ENCODE measurements at places on chromosomes 1 and 21.

- no peak for DNase-seq
Measured at GRCh38 chr21:46562964-46563607, 41.8 kb downstream of the S100B start.

- DNase-seq = no peak
Measured at GRCh38 chr1:153803470-153804056, 28.4 kb downstream of the SLC27A3 start.

DNA sequence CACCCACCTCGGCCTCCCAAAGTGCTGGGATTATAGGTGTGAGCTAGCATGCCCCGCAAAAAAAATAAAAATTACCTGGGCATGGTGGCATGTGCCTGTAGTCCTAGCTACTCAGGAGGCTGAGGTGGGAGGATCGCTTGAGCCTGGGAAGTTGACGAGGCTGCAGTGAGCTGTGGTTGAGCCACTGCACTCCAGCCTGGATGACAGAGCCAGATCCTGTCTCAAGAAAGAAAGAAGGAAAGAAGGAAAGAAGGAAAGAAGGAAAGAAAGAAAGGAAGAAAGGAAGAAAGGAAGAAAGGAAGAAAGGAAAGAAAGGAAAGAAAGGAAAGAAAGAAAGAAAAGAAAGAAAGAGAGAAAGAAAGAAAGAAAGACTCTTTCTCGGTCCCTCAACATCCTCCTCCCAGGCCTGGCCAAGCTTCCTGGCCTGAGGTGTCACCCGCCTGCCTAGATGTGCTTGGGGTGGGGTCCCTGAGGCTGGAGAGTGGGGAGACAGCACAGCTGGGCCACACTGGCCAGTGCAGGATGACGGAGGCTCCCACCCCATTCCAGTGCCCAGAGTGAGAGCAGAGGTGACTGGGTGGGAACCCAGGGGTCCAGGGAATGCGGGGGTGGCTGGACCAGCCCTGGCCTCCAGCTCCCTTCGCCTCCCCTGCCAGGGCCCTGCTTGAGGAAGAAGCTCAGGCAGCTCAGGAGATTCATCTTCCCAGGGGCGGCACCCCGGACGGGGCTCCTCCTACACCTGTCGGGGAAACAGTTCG lies 10.2 kb upstream of the GNB1 start:
- no peak for DNase-seq

GRCh38 chr1:175376194-175376593 lies 183.6 kb upstream of the KIAA0040 start:
- no peak for DNase-seq

DNA sequence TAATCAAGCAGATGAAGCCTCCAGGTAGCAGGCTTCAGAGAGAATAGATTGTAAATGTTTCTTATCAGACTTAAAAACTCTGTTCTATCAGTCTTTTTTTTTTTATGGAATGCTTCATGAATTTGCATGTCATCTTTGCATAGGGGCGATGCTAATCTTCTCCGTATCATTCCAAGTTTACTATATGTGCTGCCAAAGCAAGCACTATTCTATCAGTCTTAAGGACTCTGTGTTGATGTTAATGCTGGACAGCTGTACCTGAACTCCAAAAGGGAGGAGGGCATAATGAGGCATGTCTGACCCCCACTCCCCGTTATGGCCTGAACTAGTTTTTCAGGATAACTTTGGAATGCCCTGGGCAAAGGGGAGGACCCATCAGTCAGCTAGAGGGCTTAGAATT lies 66.8 kb upstream of the PRRC2C start:
- no peak for DNase-seq

DNA sequence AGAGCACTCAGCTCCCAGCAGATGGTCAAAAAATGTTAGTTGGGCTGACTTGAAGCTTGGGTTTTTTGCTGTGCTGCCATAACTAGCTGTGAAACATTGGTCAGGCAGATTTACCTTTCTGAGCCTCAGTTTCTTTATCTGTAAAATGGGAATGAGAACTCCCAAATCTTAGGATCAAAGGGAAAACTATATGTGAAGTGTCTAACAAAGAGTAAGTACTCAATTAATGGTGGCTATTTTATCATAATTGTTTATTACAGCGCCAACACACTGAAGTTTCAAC lies 164.2 kb upstream of the POU3F1 start:
- DNase-seq = no peak

GRCh38 chr1:106523497-106523896 lies 533.0 kb upstream of the PRMT6 start:
- DNase-seq = no peak

- no peak for DNase-seq
Measured at GRCh38 chr1:178529364-178530036, 16.6 kb downstream of the TEX35 start.

- no peak for DNase-seq
Measured at GRCh38 chr1:248697907-248698306, 4.7 kb downstream of the OR14I1 start.

- DNase-seq = no peak
Measured at GRCh38 chr1:3899754-3900149, 320 bp downstream of the C1orf174 start.

DNA sequence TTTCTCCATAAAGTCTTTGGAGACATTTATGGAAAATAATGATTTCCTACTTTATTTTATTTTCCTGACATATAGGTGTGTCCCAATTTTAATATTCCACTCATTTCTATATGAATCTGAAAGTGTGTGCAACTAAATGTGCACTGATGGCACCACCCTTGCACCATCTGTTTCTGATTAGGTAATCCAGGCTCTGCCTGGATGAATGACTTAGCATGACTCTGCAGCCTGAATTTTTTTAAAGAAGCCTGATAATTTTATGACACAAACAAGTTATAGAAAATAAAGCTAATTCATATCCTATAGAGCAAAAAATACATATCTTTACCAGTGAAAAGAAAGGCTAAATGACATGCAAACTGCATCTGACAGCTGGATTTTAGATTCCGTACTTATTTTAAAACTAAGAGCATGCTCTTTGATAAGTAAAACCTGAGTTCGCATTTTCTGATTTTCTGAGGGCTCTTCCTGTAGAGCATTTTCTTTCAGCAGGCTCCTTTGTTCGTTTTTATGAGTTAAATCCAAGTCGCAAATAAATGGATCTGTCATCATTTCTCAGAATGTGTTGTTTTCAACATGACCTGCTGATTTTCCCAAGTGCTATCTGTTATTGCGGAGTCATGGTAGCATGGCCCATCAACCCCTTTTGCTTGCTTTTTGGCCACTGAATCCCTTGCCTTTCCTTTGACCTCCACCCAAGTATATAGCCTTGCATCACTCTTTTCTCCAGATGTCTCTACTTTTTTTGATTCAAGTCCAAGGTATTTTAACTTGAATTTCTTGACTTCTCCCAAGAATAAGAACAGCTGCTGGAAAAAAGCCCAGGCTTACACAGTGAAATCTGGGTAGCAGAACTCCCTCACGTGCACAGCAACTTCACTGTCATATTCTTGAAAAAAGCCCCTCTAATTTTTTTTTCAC lies 52.8 kb upstream of the LYPLAL1 start:
- no peak for DNase-seq

DNA sequence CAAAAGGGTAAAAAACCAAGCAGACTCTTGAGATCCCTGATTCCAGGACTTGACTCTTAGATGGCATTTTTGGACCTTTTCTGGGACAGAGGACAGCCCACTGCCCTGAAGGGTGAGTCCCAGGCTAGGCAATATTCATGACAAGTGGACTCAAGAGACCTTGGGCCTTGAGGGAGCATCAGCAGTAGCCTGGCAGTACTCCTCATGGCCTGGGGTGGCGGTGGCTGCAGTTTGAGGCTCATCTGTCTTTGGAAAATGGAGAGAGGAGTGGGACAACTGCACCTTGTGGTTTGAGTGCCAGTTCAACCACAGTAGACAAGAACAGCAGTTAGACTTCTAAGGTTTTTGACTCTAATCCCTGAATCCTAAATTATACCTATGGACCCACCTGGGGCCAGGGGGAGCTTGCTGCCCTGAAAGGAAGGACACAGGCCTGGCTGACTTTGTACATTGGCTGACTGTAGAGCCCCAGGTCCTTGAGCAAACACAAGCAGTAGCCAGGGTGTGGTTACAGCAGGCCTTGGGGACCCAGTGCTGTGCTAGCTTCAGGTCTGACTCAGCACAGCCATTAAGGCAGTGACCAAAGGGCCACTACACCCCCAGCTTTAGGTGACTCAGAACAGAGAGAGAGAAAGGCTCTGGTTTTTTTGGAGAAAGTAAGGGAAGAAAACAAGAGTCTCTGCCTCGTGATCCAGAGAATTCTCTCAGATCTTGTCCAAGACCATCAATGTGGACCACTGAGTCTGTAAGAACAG lies 1023.2 kb downstream of the KCNT2 start:
- no peak for DNase-seq

- DNase-seq = no peak
Measured at GRCh38 chr1:78058670-78059069, 12.9 kb downstream of the GIPC2 start.

- DNase-seq = no peak
Measured at GRCh38 chr1:89757532-89757931, 63.3 kb upstream of the LRRC8D start.

GRCh38 chr1:113118266-113118665 lies 45.3 kb downstream of the LRIG2 start:
- no peak for DNase-seq

DNA sequence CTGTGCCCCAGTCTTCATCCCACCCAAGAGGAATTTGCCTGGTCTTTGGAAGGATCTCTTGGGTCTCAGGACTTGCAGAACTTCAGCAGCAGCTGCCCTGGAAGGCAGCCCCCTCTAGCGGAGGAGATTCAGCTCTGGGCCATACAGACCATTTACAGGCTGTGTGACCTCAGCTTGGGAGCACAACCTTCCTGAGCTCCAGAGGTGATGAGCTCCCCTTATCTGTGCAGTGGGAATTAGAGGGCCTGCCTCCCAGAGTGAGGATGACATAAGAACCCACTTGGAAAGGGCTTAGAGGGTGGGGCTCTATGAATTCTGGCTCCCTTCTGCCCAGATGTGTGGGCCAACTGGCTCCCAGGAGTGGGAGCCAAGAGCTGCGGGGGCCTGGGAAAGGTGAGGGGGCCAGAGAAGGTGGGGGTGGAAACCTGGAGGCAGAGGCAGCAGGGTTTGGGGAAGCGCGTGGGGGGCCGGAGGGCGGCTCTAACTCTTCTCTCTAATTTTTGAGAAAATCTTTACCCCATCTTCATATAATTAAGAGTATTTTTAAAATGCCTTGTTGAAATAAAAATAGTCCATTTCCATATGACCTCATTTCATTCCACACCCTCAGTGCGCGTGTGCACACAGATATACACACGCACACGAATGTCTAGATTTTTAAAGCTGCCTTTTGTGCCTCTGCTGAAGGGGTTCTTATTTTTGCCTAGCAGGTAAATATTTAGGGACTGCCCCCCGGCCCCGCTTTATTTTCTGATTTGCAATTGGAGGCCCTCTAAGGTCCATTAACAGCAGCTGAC lies 21.5 kb downstream of the EPHB2 start:
- DNase-seq = no peak

DNA sequence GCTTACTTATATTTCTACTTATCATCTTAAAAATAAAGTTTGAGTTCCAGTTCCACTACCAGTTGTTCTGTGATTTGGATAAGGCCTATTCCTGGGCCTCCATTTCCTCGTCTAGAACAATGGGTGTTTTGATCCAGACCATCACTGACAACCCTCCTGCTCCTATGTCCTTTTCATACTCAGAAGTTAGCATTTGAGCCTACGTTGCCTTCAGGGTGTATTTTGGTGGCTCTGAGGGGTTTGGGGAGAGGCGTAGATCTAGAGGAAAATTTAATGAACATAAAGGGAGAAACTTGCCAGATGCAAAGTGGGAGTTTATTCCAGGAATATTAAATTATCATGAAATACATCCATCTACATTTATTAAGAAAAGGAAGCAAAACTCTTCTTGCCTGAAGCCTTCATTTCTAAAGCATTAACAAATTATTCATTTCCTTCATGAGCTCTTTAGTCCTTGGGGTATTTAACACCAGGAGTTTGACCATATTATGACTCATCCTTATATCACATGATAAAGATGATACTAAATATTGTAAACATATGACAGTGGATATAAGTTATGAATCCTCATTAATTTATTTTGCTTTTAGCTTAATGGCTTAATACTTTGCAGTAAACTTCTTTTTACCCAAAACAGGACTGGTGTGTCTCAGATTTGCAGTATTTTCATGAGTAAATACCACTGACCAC lies 47.2 kb upstream of the SYT14 start:
- no peak for DNase-seq

GRCh38 chr21:28910280-28910887 lies 82.3 kb downstream of the LTN1 start:
- no peak for DNase-seq

- no peak for DNase-seq
Measured at GRCh38 chr1:67939186-67939743, 106.0 kb upstream of the GNG12 start.

DNA sequence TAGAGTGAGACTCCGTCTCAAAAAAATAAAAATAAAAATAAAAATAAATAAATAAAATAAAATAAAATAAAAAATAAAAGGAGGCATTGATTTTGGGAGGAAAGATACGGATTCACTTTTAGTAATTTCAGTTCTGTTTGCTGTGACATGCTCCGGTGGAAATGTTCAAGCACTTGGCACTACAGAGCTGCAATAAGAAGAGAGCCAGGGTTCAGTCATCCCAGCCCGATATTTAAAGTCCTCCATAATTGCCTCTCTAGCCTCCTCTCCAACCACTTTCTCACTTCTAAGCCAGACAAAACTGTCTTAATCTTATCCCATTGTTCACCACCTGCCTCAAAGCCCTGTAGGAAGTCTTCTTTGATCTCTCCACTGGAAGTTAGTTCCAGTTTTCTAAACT lies 55.0 kb upstream of the MACF1 start:
- DNase-seq = no peak

GRCh38 chr1:222464841-222465210 lies 83.1 kb downstream of the HHIPL2 start:
- peak; percentile 28 for DNase-seq

DNA sequence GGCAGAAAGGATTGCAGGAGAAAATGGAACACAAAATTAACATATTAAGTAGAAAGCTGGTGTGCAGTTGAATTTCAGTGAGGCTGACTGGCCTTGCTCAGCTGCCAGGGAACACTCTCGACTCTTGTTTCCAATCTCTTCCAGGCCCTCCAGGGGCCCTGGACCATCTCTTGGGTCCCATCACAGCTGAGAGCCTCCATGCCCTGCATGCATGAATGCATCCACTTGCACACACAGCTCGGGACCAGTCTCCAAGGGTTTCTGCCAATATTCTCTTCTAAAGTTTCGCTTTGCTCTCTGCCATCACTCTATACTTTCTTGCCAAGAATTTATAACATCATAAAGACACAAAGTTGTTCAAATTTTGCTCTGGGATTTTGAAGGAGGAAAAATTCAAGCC lies 200.3 kb downstream of the DSCAM start:
- no peak for DNase-seq

- DNase-seq = no peak
Measured at GRCh38 chr1:61111084-61112004, 29.0 kb downstream of the NFIA start.

GRCh38 chr1:12143631-12144155 lies 23.1 kb upstream of the TNFRSF1B start:
- DNase-seq = no peak

All from stimulated activated CD8-positive, alpha-beta memory T cell treated with anti-CD3 and anti-CD28 coated beads, Interleukin-2, amount 100 ng/mL, for 1 hour (primary cell).